ENCODE measurements at places on chromosomes 6 and 20.
A peak's percentile ranks its signal among the peaks of the same experiment; 100 is the strongest.

- no peak for DNase-seq
These were observed 2.2 kb upstream of the SDCBP2 start for GRCh38 chr20:1331101-1331500.

DNA sequence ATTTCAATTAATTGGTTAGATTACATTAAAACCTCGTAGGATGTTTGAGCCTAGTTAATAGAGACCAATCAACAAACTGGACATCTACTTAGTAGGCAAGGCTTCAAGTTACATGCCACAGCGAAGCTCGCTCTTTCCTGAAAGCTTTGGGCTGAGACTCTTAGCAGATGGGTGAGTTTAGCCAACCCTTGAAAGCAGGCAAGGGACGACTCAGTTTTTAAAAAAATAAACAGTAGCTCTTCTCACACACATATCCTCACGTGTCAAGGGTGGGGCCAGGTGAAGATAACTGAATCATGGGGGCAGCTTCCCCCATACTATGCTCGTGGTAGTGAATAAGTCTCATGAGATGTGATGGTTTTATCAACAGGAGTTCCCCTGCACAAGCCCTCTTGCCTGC lies 775 bp downstream of the MTFR2 start:
- DNase-seq: no peak

- no peak for DNase-seq
These were observed 116.8 kb downstream of the OTOR start for GRCh38 chr20:16864963-16865362.

DNA sequence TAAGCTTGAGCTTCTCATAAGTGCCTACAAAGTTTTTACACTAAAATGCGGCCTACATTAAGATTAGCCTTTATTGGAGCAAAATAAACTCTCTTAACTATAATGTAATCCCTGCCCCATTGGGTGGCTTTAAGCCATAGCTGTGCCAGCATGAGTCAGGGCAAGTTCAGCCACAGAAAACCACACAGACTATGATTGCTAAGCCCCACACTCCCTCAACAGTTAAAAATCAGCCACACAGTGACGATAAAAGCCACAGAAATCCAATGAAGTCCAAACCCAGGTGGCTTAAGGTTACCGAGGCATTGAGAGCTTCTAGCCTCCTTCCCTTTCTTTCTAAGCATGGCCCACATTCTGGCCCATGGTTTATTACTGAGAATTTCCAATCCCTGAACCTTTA lies 61.6 kb downstream of the GRM1 start:
- DNase-seq: peak; percentile 8

- no peak for DNase-seq
These were observed 445.9 kb downstream of the PHF3 start for GRCh38 chr6:64081453-64081852.

DNA sequence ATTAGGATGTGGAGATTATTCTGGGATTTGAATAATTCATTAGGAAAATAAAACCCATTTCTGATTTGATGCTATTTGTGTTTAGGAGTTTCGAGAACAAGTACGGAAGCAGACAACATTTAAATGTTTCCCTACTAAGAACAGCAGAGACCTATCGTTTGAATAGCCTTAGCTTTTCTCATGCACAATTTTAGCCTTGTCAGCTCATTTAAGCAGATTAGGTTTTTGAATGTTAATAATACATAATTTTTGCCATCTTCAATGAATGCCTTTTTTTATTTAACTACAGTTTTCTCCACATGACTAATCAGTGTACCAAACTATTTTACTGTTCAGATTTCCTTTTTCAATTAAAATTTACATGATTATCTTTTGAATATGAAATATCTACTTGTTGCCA lies 592.0 kb downstream of the BCKDHB start:
- no peak for DNase-seq

- DNase-seq: no peak
These were observed 143.3 kb upstream of the HDDC2 start for GRCh38 chr6:125445054-125445453.

DNA sequence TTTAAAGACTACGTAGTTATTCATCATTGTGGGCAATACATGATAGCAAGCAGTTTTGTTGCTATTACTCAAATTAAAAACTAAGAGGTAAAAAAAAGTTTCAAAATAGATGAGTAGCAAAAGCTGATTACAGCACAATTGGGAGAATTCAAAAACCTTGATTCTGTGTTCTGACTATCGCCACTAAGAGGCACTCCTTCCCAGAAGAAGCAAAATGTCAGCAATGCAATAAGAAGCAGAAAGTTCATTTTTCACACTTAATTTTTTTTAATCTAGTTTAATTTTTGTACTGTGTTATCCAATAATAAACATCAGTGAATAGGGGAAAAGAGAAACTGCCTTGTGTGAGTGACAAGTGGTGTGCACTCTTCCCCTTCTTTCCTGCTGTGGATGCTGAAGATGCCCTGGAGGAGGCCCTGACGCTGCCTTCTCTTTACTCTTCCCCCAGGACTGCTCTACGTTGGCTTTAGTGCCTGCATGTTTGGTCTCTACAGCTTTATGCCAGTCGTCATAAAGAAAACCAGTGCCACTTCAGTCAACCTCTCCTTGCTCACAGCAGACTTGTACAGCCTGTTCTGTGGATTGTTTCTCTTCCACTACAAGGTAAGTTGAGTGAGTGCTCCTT lies 263.2 kb upstream of the PLN start:
- DNase-seq: no peak

DNA sequence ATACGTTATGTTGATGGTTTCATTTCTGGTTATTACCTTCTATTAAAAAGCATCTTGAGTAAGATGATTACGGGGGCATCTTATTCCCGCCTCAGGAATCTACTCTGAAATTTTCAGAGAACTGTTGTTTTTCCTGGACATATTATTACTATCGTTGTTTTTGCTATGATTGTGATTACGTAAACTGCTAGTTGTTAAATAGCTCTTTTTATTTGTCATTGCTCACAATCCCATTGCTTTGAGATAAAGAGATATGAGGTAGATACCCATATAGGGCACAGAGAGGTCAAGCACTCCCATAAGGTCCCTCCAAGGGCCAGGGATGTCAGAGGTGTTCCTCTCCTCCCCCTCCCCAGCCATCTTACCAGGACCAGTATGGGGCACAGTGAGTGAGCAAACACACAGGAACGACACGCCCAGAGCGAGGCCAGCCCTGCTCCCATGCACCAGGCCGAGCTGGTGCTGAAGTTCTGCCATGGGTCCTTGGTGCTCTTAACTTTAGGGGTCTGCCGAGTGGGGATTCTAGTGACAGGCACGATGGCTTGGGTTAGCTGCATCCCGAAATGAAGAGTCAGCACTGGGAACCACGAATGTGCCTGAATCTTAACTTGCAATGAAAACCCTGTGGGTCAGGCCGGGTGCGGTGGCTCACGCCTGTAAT lies 49.9 kb downstream of the PRDM1 start:
- DNase-seq: no peak

GRCh38 chr20:50312002-50312681 lies 121.5 kb downstream of the CEBPB start:
- DNase-seq: no peak

- DNase-seq: no peak
These were observed 59.6 kb upstream of the AFDN start for GRCh38 chr6:167766986-167767714.

DNA sequence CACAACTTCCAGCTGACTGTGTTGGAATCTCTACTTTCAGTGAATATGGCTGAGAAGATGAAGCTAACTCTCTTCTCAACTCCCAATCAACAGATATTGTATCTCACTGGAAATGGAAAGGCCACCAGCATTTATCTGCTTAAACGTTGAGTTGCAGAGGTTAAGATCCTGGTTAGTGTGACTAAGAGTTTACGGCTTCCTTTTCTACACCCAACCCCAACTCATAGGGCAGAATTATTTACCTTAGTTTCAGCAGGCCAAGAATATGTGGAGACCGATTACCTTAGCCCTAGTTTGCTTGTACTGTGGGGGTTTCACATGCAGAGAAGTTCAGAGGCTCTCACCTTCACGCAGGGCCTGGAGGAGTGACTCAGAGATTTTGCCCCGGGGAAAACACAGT lies 1026.6 kb downstream of the EYS start:
- DNase-seq: peak; percentile 24

DNA sequence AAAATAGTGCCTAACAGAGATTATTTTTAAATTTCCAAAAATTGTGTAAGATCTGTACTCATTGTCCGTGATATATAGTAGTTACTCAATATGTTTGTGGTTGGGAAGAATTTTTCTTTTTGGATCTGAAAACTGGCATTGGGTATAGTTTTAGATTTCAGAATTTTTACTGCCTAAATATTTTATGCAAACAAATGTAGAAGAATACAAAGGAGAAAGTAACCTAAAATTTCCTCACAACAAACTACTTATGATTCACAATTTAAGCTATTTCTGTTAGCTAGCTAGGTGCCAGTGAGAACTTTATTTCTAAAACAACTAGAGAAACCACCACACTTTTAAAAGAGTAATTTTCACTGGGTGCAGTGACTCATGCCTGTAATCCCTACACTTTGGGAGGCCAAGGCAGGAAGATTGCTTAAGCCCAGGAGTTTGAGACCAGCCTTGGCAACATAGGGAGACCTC lies 38.8 kb downstream of the SESN1 start:
- DNase-seq: no peak

GRCh38 chr6:99458319-99458718 lies 33.2 kb upstream of the PNISR start:
- no peak for DNase-seq

DNA sequence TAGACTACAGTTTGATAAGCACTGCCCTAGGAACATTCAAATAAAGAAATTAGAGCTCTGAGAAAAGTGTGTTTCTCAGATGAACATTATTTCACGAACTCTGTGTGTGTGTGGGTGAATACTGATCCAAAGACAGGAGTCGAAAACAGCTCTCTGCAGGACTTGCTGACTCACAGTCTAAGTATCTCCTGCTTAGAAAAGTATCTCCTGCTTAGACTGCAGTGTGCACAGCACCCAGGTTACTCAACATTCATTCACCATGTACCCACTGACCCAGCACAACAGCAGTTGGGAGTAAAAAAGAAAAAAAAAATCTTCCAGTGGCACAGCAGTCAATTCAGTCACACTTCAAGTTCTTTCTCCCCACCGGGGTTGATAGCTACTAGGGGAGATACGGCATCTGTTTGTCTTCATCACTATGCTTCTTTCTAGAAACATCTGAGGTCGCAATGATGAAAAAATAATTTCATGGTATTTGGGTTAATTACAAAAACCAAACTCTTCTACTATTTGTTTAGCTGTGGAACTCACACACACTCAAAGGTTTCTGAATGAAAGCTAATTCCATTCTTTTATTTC lies 48.0 kb downstream of the GCLC start:
- peak; percentile 88 for DNase-seq

GRCh38 chr20:20837574-20838021 lies 125.2 kb upstream of the RALGAPA2 start:
- DNase-seq: peak; percentile 6

DNA sequence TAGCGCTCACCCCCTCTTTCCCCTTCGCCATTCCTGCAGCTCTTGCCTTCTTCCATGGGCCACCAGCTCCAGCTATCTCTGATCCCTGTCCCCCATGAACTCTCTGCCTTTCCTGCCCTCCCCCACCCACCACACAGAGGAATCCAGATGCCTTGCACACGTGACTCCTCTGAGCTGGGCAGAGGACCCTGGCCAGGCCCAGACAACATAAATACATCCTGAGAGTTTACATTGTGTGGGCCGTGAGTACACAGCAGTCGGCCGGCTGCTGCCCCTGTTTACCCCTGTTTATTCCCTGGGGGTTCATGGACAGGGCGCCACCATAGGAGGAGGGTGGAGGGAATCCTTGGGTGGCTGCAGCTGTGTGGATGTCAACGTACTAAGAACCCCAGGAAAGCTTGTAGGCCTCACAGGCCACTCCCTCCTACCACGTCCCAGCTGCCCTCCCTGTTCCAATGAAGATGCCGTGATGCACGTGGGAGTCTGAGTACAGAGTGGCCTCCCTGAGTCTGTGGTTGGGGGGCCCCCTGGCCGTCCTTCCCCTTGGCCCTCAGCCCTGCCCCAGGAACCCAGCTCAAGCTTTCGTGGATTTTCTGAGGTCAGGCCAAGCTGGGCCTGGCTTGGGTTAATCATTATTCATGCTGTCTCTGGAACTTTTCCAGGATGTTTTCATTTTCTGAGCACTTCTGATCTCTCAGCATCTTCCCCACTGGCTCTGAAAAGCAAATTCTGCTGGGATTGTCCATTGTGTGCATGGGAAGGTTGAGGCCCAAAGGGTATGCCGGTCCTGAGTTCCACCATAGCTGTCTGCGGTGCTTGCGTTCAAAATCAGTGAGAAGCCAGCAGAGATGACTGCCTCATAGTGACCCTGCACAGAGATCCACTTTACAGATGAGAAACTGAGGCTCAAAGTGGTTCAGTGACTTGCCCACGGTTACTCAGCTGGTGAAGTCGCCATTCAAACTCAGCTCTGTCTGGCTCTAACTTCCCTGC lies 136.3 kb downstream of the MRPL14 start:
- DNase-seq: no peak
